ENCODE measurements at places on chromosomes 3 and 15. TPM values are rescaled to one million over a fixed set of nuclear protein-coding genes. Genes with fewer than 3 reads are reported as not detected.

Gene ANKRD63
- total RNA-seq: not detected

Gene KBTBD12
- not detected for total RNA-seq

Gene SPTBN5
- total RNA-seq: 0.32 TPM

Gene SPINK8
- not detected for total RNA-seq

Gene CPN2
- not detected for total RNA-seq

Gene SCG3
- total RNA-seq: 219 TPM

Gene ANKRD34C
- not detected for total RNA-seq

Gene C3orf85
- not detected for total RNA-seq

Gene WDR93
- not detected for total RNA-seq

Gene FSIP1
- 1.5 TPM for total RNA-seq

Gene SLC22A14
- total RNA-seq: 0.93 TPM

DNA sequence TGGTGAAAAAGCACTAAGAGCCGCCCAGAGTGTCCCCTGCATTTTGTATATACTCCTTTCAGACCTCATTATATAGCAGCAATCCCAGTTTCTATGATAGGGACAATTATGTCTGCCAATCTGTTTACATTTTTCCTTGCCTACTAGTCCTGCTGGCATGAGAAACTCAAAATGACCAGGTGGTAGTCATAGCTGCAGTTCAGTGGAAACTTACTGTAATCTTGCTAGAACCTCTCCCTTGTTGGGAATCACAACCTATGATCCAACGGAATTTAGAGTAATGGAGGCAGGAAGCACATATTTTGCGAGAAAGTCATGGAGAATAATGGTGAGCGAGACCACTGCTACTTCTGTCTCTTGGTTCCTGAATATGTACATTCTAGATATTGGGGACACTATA is 28.6 kb upstream of the MINAR1 start:
- DNase-seq: no peak

DNA sequence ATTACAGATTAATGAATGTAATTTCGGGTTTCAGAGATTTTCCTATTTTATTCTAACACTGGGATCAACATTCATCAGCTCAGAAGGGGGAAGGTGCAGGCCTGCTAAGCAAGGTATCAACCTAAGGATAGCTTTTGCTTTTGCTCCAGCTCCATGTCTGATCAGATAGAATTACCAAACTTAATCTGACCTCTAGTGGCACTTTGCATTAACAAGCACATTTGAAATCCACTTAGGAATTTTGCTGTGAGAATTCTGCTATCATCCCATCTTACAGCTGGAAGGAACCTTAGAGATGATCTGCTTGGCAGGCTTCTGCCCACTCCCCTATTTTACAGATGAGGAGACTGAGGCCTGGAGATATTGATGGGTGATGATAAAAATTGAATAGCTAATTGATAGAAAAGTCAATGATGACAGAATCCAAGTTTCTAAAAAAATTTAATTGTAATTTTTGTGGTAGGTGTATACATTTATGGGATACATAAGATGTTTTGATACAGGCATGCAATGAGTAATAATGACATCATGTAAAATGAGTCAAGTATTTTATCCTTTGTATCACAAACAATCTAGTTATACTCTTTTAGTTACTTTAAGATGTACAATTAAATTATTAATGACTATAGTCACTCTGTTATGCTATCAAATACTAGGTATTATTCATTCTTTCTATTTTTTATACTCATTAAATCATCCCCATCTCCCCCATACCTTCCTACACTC is 209.2 kb upstream of the ZPLD1 start:
- no peak for DNase-seq

- DNase-seq: no peak
Measured at GRCh38 chr3:134369861-134370596, 4.2 kb downstream of the AMOTL2 start.

DNA sequence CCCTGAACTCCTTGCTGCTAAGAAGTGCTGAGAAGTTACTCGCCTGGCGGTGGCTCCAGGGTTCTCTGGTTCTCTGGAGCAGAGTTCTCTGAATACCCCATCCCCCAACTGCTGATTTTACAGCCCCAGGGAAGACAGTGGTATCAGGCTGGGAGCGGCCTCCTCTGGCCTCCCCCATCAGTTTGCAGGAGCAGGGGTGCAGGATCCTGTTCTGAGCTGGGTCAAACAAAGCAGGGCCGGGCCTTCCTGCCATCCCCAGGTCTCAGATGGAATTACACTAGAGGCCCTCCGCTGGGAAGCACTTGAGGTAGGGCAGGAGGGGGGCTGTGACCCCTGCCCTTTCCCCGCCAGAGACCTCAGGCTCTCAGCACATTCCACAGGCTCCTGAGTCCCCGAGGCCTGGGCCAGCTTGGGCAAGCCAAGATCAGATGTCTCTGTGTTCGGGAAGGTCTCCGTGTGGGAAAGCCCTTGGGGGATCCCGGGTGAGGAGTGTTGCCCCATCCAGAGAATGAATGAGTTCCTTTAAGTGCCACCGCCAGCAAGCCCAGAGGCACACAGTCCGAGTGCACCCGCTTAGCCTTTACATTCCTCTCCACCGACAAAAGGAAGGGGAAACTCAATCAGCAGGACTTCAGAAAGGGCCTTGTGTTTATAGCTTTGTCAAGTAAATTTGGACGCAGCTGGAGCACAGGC is 149.9 kb downstream of the LRRK1 start:
- peak; percentile 63 for DNase-seq

DNA sequence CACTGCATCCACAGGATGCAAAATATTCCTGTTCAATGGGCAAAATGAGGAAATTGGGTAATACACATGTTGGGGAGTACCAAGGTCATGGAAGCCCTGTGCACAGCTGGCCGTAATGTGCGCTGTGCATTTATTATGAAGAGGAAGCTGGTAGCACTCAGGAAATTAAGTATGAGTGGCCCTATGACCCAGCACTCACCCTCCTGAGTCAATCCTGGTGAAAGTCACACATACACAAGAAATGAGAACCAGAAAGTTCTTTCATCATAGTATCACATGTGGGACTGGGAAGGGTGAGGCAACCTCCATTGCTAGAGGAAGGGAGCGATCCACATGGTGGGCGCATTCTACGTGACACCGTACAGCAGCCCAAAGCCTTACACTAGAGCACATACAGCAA is 11.4 kb upstream of the PRR20G start:
- no peak for DNase-seq

GRCh38 chr15:55588070-55588814 is at the start of gene PYGO1:
Gene PYGO1 (minus strand): TSS chr15:55588345. CDS start chr15:55587883, 462 bp downstream.
- DNase-seq: peak; percentile 84

DNA sequence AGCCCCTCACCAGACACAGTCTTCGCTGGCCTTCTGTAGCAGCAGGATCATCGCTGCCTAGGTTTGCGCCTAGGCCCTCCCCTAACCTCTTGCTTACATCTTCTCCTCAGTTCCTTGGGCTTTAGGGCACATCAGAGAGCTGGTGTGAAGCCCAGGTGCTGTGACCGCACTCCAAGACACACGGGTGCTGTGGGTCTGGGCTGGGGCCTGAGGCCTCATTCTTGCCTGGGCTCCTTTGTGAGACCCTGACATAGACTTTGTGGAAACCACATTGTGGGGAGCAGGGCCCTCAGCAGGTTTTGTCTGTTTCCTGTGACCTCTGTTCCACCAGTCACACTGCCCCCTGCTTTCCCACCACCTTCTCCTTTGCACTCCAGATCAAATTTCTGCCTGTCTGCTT is 8.0 kb downstream of the AMIGO3 start:
- no peak for DNase-seq

DNA sequence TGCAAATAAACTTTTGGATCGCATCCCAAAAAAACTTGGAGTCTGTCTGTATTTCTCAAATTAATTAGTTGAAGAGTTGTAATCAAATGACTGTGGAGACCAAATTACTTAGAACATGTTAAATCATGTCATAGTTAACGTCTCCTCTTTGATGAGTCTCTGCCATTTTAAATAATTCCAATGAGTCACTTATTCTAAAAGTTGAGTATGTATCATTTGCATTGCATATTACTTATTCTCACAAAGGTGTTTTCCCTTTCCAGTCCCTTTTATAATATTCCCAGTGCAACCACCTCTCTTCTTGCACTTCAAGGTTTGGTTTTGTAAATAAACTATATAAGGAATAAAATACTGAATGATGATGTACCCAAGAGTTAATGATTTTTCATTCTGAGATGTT is 36.0 kb upstream of the MBNL1 start:
- DNase-seq: no peak

- DNase-seq: no peak
Measured at GRCh38 chr3:39435006-39435748, 28.7 kb downstream of the RPSA start.

GRCh38 chr15:25134546-25134945 is 179.8 kb downstream of the SNRPN start:
- DNase-seq: no peak

DNA sequence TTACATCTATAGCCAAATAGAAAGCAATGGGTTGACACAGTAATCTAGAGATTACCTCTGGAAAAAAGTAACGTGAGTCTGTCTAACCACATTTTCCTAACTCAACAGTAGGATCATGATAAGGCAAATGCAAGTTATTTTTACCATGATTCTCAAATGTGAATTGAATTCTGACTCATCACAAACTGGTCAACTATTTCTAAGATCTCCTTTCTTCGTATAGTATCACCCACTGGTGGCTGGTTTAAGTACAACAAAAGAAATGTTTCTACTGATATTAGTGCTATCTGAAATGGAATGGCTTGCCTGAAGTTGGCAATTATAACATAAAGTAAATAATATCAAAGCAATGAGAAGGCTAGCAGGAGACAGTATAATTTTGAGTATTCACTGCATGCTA is 102.2 kb downstream of the ABI3BP start:
- no peak for DNase-seq

DNA sequence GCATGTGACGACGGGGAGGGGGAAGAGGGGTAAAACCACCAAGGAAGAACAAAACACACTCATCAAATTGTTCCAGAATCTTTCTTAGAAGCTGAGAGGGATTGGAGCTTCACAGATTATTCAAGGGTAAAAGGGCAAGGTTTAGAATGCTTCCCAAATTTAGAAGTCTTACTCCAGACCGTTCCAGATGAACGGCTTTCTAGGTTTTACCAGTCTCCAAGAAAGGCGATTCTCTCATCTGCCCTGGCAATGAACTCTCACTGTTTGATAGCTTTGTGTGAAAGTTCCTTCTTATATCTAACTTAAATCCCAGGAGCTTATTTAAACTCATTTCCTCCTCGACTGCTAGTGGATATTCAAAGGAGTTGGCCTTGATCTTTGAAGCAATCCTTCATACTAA is 124.3 kb upstream of the PRICKLE2 start:
- no peak for DNase-seq

GRCh38 chr3:30199096-30199759 is 407.2 kb upstream of the TGFBR2 start:
- DNase-seq: peak; percentile 71

- DNase-seq: no peak
Measured at GRCh38 chr3:47377186-47377585, 3.6 kb upstream of the PTPN23 start.

- DNase-seq: no peak
Measured at GRCh38 chr15:73602992-73603391, 30.2 kb downstream of the NPTN start.

DNA sequence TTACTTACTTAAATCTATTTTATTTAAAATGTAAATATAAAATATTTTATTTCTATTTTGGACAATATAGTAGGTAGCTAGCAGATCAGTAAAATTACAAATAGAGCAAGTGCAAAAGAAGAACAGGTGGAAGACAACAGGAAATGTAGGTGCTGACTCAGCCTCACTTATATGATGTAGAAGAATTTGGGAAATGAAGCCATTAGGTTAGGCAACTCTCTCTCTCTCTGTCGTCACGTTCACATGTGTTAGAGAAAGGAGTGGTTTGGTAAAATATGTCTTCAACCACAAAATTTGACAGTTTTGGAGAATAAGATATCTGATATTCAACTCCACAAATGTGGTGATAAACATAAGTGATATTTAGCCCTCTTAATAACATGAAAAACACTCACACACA is 532.5 kb upstream of the KCNMB2 start:
- no peak for DNase-seq

DNA sequence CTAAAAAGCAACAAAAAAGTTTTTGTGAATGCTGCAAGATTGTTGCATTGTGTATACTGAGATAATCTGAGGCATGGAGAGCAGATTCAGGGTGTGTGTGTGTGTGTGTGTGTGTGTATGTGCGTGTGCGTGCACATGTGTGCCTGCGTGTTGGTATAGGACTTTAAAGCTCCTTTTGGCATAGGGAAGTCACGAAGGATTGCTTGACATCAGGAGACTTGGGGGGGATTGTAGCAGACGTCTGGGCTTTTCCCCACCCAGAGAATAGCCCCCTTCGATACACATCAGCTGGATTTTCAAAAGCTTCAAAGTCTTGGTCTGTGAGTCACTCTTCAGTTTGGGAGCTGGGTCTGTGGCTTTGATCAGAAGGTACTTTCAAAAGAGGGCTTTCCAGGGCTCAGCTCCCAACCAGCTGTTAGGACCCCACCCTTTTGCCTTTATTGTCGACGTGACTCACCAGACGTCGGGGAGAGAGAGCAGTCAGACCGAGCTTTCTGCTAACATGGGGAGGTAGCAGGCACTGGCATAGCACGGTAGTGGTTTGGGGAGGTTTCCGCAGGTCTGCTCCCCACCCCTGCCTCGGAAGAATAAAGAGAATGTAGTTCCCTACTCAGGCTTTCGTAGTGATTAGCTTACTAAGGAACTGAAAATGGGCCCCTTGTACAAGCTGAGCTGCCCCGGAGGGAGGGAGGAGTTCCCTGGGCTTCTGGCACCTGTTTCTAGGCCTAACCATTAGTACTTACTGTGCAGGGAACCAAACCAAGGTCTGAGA is 4.7 kb downstream of the BHLHE40 start:
- DNase-seq: no peak

DNA sequence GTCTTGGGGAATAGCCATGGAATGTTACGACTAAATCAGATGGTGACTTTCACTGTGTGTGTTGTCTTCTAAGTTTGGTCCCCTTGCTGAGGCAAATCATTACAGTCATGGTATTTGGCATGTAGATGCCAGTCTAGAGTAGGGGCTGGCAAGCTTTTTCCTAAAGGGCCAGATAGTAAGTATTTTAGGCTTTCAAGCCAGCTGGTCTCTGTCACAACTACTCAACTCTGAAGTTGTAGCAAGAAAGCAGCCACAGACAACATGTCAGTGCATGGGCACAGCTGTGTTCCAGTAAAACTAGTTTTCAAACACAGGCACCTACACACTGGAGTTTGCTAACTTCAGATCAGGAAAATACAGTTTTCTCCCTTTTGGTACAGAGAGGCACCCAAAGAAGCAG is 39.3 kb downstream of the CCR3 start:
- no peak for DNase-seq

GRCh38 chr3:55591888-55592287 is 104.8 kb upstream of the WNT5A start:
- DNase-seq: no peak

- no peak for DNase-seq
Measured at GRCh38 chr3:152331018-152331541, 62.4 kb downstream of the MBNL1 start.

DNA sequence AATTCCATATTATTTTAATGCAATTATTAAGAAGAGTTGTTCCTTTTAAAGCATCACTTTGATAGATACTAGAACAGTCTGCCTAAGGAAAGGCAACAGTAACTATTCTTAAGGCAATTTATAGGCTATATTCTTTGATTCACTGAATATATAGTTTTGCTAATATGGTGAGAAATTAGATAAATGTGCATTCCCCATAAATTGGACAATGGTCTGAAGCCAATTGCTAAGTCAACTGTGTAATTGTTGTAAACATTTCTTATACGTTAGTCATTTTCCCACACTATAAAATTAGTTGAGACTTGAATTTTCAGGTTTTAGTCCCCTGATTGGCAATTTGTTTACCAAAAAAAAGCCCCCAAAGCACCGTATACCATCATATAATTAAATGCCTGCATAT is 263.0 kb upstream of the NECTIN3 start:
- DNase-seq: no peak

All from glutamatergic neuron (in vitro differentiated cells).